Coronary artery (tissue), 2 donors: ENCODE measurements at places on chromosomes 4 and X.

DNA sequence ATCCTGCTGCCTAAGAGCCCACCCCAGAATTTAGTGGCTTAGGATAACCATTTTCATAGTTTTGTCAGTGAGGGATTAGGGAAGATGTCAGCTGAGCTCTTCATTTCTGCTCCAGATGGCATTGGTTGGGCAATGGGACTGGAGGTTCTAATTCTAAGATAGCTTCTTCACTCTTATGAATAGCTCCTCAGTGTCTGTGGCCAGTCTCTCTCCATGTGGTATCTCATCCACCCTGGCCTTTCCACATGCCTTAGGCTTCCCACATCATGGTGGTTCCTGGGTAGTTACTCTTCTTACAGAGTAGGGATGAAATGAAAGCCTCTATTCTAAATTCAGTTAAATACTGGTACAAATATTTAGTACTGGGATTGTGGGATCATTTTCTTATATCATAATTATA lies 31.3 kb downstream of the REPS2 start:
- DNase-seq: no peak

- no peak for DNase-seq
These were observed 147.6 kb downstream of the STK32B start for GRCh38 chr4:5198656-5199541.

GRCh38 chr4:158032733-158033415 lies 140.0 kb downstream of the GASK1B start:
- no peak for DNase-seq

DNA sequence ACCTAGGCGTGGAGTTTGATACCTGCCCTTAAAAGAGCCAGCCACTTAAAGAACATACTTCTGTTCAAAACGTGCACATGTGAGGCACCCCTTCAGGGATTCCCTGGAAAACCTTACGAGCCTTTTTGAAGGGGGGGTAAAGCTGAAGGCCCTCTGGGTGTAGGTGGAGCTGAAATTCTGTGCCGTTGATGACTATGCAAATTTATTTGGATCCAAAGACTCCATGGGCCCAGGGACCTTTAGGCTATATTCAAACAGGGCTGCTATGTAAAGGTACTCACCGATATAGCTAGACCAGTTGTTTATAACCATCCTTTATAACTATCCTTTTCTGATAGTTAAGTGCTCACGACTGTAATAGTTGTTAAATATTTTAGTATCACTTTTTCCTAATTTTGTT lies 40.3 kb upstream of the NFXL1 start:
- no peak for DNase-seq
